ENCODE measurements at places on chromosomes 3 and 15.

GRCh38 chr3:54935869-54936268 is 8.0 kb upstream of the LRTM1 start:
- DNase-seq, result no peak

- DNase-seq, result no peak
Measured at GRCh38 chr3:178255315-178255714, 280.9 kb upstream of the KCNMB2 start.

- DNase-seq, result no peak
Measured at GRCh38 chr3:12885583-12885930, 44.2 kb upstream of the RPL32 start.

DNA sequence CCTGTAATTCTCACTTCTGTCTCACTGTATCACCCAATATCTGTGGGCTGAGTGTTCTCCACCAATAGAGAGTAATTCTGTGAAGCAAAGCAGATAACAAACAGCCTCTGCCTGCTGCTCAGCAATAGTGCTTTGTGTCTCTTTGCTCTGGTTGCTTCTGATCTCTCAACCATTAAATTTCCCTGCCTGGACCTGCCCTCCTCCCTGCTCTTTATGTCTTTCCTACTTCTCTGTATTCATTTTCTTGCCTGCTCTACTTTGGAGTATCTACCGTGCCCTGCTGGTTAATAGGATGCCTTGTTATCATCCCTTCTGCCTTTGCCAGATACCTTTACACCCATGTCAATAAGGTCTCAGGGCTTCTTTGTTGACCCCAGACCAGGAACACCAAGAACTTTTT is 102.9 kb upstream of the CGNL1 start:
- no peak for DNase-seq

DNA sequence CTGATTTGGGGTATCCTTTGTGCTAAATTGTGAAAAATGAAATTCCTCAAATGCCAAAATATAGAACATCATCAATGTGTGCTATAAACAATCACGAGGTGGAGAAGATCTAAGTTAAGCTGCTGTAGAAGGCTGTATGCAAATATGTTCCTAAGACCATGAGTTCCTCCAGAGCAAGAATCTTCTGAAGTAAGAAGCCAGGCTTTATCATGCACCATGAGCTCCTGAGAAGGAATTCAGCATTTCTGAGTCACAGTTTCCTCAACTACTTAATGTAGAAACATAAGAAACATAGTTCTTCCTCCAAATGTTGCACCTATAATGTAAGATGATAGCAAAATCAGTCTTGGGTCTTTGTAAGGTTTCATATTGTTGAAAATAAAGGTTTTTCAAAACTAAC is 241.7 kb upstream of the MDFIC2 start:
- DNase-seq, result no peak

- DNase-seq, result no peak
Measured at GRCh38 chr3:14524311-14524711, 15.8 kb downstream of the GRIP2 start.

DNA sequence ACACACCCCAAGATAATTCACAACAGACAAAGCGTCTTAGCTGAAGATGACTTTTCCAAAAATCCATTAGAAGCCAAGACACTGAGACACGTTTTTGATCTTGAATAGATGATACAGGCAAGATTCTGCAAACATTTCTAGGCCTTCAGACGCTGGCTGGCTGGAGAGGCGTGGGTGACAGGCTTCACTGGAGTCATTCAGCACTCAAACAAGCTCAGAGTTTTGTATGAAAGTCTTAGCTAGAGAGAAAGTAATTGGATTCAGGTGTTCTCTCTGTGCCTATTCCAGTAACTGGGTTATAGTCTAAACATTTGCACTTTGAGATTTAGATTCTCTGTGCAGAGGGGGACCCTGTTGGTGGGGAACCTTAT is 147.7 kb upstream of the BHLHE40 start:
- DNase-seq, result no peak

GRCh38 chr3:94609908-94610307 is 547.0 kb downstream of the NSUN3 start:
- no peak for DNase-seq

GRCh38 chr3:58355179-58355578 is 22.5 kb downstream of the PXK start:
- no peak for DNase-seq

GRCh38 chr15:63231206-63231605 is 41.8 kb downstream of the RAB8B start:
- DNase-seq, result no peak

DNA sequence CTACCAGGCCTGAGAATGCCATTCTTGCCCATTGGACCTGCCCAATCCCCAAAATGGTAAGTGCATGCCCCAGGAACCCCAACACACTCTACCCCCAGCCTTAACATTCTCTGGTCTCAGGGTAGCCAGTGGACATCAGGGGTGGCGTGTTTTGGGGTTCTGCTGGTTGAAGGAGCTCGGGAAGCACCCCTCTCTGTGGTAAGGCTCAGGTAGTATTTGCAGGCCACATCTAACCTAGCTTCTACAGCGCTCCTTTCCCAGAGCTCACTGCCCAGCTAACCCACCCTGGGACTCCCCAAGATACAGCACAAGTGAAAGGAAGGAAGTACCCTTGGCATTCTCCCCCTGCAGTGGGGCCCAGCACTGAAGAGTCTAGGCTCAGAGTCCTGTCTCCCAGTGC is 19.8 kb downstream of the NMNAT3 start:
- no peak for DNase-seq

GRCh38 chr15:71654042-71654719 is 156.2 kb upstream of the NR2E3 start:
- DNase-seq, result no peak

Measured in hematopoietic multipotent progenitor cell treated with erythropoietin and hydrocortisone succinate and interleukin-3 and kit ligand, for 15 days (in vitro differentiated cells).